ENCODE measurements at places on chromosomes 16 and 17. TPM values are rescaled to one million over a fixed set of nuclear protein-coding genes. Genes with fewer than 3 reads are reported as not detected.

MYH1 gene
- not detected for total RNA-seq

KRTAP9-8 gene
- not detected for total RNA-seq

CPHXL2 gene
- total RNA-seq, result not detected

ZNF287 gene
- total RNA-seq, result 5.5 TPM

LDAF1 gene
- 166 TPM for total RNA-seq

DNA sequence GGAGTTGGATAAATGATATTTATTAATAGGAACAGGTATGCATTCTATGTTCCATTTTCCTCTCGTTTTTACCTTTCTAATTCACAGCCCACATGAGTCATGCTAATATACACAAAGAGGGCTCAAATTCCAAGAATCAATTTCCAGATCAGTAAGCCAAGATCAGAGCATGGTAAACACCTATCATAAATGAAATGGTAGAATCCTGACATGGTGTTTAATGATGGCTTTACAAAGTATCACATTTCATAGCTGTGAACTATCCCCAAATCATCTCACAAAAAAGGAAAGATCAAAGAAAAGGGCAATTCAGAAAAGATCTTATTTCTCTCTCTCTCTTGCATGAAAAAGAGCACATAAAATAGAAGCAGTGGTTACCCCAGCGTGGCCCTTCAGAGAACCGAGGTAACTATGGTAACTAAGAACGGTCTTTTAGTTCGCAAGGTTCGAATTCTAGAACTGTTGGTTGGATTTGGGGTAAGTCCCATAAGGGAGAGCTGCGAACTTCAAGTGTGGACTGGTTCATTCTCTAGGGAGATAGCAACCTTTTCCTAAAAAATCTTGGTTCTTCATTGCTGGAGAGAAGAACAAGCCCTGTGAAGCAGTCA is 73.0 kb downstream of the MARCHF10 start:
- no peaks in the 10 kb centered on the region for H3K4me1 ChIP-seq
- H3K36me3 ChIP-seq, result no peaks in the 10 kb centered on the region
- no peak overlapping the region for H3K27ac ChIP-seq
- no peaks in the 10 kb centered on the region for H3K27me3 ChIP-seq
- DNase-seq, result no peak

- H3K4me1 ChIP-seq, result peaks cover 27% of the 10 kb centered on the region
- H3K36me3 ChIP-seq, result no peaks in the 10 kb centered on the region
- DNase-seq, result peak; percentile 80
- peak within 1 kb of the TSS; percentile 83 for H3K4me3 ChIP-seq
- no peaks in the 10 kb centered on the region for H3K27me3 ChIP-seq
Observed at GRCh38 chr17:39200070-39200879, at the start of gene RPL19. RPL19 (plus strand) TSS chr17:39200283; CDS start chr17:39200345, 62 bp downstream.

DNA sequence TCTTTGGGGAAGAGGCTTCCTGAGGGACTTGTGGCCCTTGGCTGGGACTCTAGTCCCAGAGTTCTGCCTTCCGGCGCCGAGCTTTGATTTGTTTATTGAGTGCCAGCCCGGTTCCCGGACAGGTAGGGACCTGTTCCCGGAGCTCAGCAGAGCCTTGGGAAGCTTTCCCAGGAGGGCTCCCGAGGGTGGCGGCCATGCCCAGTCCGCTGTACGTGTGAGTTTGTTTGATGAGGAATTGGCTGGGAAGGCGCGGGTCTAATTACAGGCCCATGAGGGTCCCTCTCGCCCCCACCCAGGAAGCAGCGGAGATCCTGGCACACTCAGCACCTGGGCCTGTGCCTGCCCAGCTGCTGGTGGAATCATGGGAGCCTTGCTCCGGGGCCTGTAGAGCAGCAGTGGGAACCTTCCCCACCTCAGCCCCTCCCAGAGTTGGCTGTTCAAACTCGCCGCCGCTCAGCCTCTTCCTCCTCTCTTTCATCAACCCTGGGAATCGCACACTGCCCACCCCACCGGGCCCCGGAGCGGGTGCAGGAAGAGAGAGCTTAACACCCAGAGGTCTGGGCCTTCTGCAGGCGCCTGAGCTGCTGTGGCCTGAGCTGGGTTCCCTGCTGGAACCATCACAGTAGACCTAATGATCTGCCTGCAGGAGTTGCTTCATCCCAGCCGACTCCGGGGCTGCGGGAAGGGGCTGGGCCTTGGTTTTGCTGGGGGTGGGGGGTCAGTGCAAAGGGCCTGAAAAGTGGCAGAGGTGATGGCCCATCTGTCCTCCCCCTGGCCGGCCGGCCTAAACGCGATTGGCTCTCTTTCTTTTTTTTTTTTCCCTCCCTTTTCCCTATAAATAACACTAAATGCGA is 313.7 kb downstream of the SEC14L1 start:
- H3K27ac ChIP-seq, result no peak overlapping the region
- DNase-seq, result no peak
- H3K4me3 ChIP-seq, result no peak overlapping the region
- peaks cover 31% of the 10 kb centered on the region for H3K4me1 ChIP-seq
- H3K36me3 ChIP-seq, result no peaks in the 10 kb centered on the region

Measured in adrenal gland (tissue), 19 donors.